ENCODE measurements at places on chromosomes 1 and 21.
A peak's percentile ranks its signal among the peaks of the same experiment; 100 is the strongest.

DNA sequence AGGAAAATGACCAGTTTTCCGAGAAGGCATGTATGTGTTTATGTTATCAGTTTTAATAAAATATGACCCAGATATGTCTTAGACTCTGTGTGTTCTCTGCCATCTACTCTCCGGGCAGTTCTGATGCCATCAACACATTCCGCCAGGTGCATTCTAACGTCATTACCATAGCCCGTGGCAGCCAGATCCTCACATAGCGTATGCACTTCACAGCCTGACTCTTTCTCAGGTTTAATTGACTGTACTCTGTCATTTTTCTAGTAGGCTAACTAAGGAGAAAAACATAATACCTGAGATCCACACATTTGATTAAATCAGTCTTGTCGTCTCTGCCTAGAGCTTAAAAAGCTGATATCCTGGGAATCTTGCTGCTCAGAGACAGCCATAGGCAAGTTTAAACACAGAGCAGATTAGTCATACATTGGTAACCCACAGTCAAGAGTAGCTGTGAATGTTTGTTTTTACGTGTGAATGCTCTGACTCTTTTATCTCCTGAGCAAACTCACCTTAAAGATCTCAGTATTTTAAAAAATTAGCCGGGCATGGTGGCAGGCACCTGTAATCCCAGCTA is 175.9 kb downstream of the GREM2 start:
- no peak for DNase-seq

DNA sequence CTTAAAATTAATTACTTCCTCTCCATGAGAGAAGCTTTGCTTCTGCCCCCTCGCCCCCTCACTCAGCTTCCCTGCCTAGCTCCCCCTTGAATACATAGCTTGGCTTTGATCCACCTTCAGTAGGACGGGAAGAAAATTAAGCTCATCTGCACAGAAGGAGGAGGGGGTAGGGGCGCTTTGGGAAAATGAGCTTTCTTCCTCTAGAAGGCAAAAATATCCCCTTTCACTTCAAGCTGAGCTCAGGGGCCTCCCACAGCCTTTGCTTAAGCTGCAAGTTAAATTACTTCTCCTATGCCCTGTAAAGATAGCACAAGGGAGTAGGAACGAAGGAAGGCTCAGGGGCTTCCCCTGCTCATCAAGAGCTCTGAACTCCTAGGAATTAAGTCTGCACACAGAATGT is 65.2 kb upstream of the GOLT1A start:
- no peak for DNase-seq

DNA sequence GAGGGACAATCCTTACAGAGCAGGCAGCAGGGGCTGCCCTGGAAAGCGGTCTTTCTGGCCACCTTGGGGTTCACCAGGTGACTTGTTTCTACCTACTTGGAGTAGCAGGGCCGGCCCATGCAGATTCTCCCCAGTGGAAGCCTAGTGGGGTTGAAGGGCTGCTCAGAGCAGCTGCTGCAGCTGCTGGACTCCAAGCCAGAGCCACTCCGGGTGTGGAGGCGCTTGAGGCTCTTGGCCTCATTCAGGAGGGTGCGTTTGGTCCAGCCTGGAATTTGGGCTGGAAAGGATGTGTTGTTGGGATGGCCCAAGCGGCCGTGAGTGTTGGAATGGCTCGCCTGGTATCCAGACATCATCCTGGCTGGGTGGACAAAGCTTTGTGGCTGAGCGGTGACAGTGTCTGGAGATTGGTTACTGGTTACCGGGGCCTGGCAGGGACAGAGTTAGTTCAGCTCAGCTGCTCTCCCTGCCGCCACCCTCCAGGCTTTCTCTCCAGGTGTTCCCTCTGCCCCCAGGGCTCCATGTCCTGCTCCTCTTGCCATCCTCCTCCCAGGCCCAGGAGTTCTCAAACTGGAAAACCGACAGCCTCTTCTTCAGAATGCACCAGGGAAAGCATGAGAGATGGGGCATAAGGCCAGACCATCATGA is 14.2 kb upstream of the HSPG2 start:
- DNase-seq: no peak

- no peak for DNase-seq
Observed at GRCh38 chr1:156856282-156856785, 2.6 kb downstream of the INSRR start.

GRCh38 chr1:93677729-93678128 is 3.9 kb downstream of the BCAR3 start:
- no peak for DNase-seq

- DNase-seq: no peak
Observed at GRCh38 chr1:3533067-3534048, 78.0 kb downstream of the MEGF6 start.

- no peak for DNase-seq
Observed at GRCh38 chr21:27581168-27581567, 614.3 kb upstream of the ADAMTS5 start.

GRCh38 chr1:37519613-37520012 is 5.0 kb upstream of the MEAF6 start:
- no peak for DNase-seq

DNA sequence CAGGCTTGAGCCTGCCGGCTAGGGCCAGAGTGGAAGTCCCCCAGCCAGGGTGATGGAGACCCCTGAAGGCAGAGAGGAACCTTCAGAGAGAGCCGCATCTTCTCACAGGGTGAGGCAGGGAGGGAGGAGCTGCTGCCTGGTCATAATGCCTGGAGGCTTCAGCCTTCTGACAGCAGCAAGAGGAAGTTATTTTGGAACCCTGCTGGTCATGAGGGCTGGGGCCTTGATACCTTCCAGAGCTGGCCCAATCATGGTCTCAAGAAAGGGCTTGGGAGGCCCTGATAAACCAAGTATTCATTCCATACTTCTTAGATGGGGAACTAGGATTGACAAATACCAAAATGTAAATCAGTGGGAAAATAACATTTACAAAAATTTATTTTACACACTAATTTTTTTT is 26.6 kb upstream of the MPZL1 start:
- DNase-seq: no peak

GRCh38 chr21:43985690-43986251 is 26.3 kb upstream of the TRAPPC10 start:
- DNase-seq: no peak

GRCh38 chr1:37794372-37795339 is 1.0 kb downstream of the MANEAL start:
- DNase-seq: no peak

- no peak for DNase-seq
Observed at GRCh38 chr1:197928849-197929336, 11.7 kb downstream of the LHX9 start.

- no peak for DNase-seq
Observed at GRCh38 chr21:15063814-15064575, 805 bp downstream of the NRIP1 start.

GRCh38 chr1:20410503-20410902 is 75.5 kb downstream of the CAMK2N1 start:
- DNase-seq: no peak

GRCh38 chr21:37367703-37368540 is 1.3 kb downstream of the DYRK1A start:
- no peak for DNase-seq

DNA sequence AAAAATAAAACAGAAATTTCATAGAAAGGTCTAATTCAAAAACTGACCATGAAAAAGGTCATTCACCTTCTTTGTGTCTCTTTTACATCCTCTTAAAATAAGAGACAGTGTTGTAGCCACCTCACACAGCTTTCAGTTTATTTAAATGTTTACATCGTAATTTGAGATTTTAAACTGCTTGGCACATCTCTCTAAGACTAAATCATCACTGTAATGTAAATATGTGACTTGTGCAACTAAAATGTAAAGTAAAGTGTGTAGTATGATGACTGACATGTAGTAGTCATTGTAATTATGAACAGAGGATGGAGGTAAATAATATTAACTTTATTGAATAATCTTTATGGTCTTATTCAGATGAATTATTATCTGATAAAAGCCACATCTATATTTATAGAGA is 283.9 kb downstream of the KCNT2 start:
- DNase-seq: no peak

GRCh38 chr1:53416269-53416813 is 42.9 kb upstream of the DMRTB1 start:
- DNase-seq: no peak

GRCh38 chr1:188672153-188672552 is 1805.5 kb downstream of the BRINP3 start:
- no peak for DNase-seq

DNA sequence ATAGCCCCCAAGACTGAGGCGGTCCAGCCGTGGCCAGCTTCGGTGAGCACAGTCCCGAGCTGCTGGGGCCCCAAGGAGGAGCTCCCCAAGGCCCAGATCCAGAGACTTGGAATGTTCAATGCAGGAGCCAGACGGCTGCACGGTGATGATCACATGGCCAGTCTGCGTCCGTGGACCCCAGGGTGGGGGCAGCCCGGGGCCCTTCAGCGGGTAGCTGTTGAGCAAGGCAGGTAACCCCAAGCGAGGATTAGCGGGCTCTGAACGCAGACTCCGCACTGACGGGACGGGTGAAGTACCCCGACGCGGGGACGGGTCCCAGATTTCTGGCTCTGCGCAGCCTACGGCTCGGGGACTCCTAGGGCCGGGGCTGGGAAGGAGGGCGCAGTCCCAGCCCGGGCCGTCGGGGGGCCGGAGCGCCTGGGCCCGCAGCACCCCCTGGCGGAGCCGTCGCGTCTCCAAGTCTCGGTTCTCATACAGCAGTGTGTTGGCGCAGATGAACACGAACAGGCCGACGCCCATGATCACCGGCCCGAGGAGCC is 2.7 kb downstream of the TMEM200B start:
- DNase-seq: no peak

DNA sequence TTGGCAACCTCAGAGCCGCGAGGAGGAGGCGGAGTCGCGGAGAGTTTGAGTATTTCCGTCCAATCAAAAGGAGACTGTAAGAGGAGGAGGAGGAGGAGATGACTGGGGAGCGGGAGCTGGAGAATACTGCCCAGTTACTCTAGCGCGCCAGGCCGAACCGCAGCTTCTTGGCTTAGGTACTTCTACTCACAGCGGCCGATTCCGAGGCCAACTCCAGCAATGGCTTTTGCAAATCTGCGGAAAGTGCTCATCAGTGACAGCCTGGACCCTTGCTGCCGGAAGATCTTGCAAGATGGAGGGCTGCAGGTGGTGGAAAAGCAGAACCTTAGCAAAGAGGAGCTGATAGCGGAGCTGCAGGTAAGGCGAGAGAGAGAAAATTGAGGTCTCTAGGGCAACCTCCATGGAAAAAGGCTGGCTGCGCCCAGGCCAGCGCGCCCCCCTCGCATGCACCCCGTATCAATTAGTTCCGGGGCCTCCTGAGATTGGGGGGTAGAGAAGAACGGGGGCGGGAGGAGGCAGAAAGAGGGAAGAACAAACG is at the start of gene PHGDH:
Gene PHGDH (plus strand): TSS at position 131 of the 538 bp plus-strand sequence. CDS start 89 bp downstream, at position 220.
- peak; percentile 64 for DNase-seq

- no peak for DNase-seq
Observed at GRCh38 chr1:241762713-241763339, 85.2 kb upstream of the EXO1 start.

GRCh38 chr21:42187976-42188653 is 30.8 kb upstream of the ABCG1 start:
- DNase-seq: no peak

GRCh38 chr1:41103766-41104165 is 82.2 kb upstream of the SLFNL1 start:
- DNase-seq: no peak

DNA sequence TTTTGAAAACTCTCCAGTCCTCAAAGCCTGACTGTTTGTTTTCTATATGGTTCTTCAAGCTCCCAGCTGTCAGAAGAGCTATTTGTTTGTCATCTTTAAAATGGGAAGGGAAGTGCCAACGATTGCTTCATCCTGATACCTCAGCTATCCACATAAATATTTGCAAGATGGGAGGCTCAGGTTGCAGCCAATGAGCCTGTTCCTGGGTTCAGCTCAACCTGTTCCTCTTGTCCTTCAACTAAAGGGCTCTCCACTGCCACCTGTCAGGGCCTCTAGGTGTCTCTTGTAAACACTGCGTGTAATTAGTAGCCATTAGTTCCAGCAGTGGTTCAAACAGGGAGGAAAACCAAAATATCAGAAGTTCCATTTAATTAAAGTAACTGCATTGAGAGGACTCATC is 445.1 kb downstream of the AJAP1 start:
- no peak for DNase-seq

DNA sequence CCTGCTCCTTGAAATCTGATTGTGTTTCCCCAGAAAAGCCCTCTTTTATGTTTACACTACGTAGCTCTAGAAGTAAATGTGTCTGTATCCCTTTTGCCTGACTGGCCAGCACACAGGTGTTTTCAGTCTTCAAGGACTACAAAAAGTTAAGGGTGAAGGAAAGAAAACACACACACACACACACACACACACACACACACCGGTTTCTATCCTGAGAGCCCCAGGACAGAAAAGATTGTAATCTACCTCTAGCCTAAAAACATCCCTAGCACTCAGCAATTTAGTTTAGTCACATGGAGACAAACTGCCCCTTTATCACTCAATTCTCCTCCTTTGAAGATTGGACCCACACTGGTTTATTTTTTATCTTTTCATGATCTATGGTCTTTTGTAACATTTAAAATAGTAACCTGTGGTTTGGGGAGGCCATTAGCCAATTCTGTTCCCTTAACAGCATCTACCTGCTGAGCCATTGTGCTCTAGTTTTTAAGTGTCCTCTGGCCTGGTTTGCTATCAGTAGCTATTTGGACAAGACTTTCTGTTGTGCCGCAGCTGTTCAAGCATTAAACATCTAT is 15.8 kb upstream of the TRIM45 start:
- DNase-seq: no peak

DNA sequence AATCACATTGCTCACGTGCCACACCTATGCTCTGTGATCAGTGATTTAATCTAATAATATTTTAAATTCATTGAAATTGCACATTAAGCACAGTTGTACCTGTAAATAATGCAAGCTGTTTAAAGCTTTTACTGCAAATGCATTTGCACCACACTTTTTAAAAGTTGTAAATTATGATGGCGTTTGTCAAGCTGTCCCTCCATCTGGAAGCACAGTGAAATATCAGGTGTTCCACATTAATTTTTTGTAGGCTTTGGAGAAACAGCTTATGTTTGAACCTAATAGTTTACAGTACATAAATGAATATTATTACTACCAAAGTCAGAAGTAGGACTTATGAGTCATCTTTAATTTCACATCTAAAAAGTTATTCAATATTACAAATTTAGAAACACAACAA is 3.0 kb upstream of the DPYD start:
- no peak for DNase-seq

- DNase-seq: no peak
Observed at GRCh38 chr1:116001739-116002487, 25.6 kb downstream of the SLC22A15 start.

- DNase-seq: no peak
Observed at GRCh38 chr1:156882543-156882942, 11.0 kb upstream of the PEAR1 start.

- DNase-seq: no peak
Observed at GRCh38 chr1:198638441-198638840, 399 bp upstream of the PTPRC start.

DNA sequence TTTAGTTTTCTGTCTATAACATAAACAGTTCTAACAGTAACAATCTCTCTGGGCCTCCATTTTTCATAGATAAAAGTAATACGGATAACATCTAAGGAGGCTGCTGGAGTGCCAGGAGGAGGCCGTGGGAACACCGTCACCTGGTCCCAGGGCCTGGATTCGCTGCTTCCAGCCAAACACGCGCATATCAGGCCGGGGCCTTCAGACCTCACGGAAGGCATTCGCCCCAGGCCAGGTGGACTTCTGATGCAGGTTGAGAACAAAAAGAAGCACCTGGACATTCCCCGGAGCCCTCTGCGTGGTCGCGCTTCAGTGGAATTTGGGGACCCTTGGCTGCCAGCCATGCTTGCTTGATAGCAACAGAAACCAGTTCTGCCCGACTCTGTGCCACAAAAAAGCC is 113.1 kb upstream of the GUCA2B start:
- no peak for DNase-seq

Measured in HFF-Myc (cell line).